ENCODE measurements at places on chromosomes 7 and 10. TPM values are rescaled to one million over a fixed set of nuclear protein-coding genes. Genes with fewer than 3 reads are reported as not detected.

- no peak for DNase-seq
Observed at GRCh38 chr7:91280185-91280584, 16.0 kb downstream of the FZD1 start.

Gene LLCFC1
- not detected for total RNA-seq

DNA sequence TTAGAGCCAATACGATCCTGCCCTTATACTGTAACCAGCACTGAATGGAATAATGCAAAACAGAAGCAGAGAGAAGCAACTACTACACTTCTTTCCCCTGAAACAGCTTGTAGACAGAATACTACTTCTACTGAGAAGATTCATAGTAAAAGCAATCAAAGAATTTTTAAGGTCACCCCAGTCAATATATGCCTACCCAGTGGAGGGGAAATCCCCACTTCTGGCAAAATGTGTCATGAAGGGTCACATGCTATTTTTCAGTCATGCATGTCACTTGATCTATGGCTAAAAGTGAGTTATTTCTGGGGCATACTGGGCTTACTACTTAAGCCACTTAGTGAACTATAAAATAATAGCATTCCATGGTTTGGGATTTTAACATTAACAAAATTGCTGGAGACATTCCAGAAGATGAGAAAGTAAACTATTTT lies 25.6 kb downstream of the IRF5 start:
- peak; percentile 58 for DNase-seq

GRCh38 chr10:121088524-121088923 lies 237.4 kb downstream of the WDR11 start:
- no peak for DNase-seq

GRCh38 chr7:143308632-143309031 lies 7.3 kb upstream of the CLCN1 start:
- no peak for DNase-seq

- DNase-seq = no peak
Observed at GRCh38 chr7:28623105-28623730, 210.9 kb downstream of the CREB5 start.

DNA sequence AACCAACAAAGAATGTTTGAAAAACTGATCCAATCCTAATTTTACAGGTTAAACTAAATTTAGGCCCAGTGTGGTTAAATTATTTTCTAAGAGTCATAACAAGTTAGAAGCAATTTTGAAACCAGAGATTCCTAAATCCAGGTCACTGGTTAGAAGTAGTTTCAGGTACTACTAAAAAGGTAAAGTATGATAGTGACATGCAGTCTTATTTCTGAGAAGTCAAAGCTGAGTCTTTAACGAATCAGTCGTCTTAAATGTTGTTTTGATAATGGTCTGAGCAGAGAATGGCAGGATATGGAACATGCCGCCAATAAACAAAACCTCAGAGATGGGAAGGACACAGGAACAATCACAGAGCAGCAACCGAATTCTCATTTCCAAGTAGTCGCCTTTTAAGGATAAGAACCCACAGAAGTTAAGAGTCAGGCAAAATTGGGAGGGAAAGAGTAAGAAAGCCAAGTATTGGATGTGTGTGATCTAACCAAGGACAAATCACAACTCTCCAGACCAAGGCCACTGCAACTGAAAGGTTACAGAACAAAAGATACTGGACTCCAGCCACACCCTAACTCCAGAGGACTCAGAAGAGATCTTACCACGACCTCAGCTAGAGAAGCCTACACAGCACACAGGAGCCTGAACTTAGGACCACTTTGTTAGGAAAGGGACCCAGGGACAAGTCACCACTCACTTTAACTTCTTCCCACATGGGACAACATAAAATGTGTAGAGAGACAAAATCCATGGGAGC lies 19.7 kb downstream of the TMEM243 start:
- no peak for DNase-seq

Gene RARRES2
- not detected for total RNA-seq
